Regular cardiac myocyte (primary cell): ENCODE measurements at places on chromosomes 11 and 22. TPM values are rescaled to one million over a fixed set of nuclear protein-coding genes. Genes with fewer than 3 reads are reported as not detected.

The ENDOD1 gene
- total RNA-seq = 123 and 162 TPM in 2 replicates

The TRPM5 gene
- total RNA-seq = not detected in 2 replicates

The BBOX1 gene
- 0.19 TPM in 1 of 2 replicates, not detected in the other for total RNA-seq

The OR4D5 gene
- total RNA-seq = not detected in 2 replicates

The ZBTB16 gene
- under 0.01 TPM in 1 of 2 replicates, not detected in the other for total RNA-seq

The PHOX2A gene
- total RNA-seq = not detected in 2 replicates

The C11orf21 gene
- not detected in 2 replicates for total RNA-seq

The YPEL4 gene
- total RNA-seq = 2.8 TPM in 1 of 2 replicates, not detected in the other
